ENCODE measurements at places on chromosomes 7 and 10. TPM values are rescaled to one million over a fixed set of nuclear protein-coding genes. Genes with fewer than 3 reads are reported as not detected.

GRCh38 chr7:85659364-85659763 lies 472.5 kb upstream of the SEMA3D start:
- DNase-seq = no peak
- no peaks in the 10 kb centered on the region for H3K27me3 ChIP-seq
- no peaks in the 10 kb centered on the region for H3K4me1 ChIP-seq
- no peak overlapping the region for H3K27ac ChIP-seq
- no peak overlapping the region for H3K4me3 ChIP-seq

DNA sequence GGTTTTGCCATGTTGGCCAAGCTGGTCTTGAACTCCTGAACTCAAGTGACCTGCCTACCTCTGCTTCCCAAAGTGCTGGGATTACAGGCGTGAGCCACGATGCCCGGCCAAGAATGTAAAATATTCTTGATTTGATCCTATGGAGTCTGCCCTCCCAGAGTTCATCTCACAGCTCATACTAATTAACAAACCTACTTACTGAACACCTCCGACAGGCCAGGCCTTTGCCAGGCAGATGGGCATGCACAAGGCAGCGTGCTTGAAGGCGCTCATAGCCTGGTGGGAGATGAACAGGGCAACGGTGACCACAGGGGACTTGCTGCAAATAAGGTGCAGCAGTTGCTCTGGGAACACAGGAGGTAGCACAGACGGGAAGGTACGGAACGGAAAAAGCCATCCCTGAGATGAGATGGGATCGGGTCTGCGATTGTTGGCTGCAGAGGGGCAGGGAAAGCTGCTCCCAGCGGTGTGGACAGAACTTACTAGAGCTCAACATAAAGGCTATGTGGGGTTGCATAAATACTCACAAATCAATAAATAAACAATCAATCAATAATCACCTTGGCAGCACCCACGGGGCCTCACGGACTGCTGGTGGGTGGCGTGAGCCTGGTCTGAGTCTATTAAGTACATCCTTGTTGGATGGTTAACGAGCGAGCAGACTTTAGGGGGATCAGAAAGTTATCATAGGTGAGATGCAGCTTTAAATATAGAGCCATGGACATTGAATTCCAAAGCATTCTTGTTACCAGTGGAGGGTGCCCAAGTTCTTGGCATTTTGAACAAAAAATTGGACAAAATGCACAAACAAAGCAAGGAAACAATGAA lies 4.7 kb downstream of the ACBD7 start:
- DNase-seq = no peak
- H3K4me3 ChIP-seq = no peak overlapping the region
- H3K4me1 ChIP-seq = no peaks in the 10 kb centered on the region
- H3K27me3 ChIP-seq = no peaks in the 10 kb centered on the region

DNA sequence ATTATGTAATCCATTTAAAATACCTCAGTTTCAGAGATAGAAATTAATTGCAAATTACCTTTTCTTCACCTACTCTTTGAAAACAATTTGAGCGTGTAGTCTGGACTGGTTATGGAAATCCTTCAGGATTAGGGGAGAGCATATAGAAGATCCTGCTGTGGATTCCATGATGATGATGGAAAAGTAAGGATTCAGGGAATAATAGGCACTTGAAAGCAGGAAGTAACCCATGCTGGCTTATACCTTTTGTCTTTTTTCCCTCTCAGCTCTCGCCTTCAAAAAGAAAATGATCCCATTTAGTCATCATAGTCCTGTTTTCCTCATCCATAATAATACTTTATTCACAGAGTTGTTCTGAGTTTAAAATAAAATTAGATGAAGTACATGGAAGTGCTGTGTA lies 4.4 kb downstream of the HBP1 start:
- peaks cover 1% of the 10 kb centered on the region for H3K36me3 ChIP-seq
- H3K4me3 ChIP-seq = peak overlapping the region; percentile 23
- peak overlapping the region; percentile 37 for H3K27ac ChIP-seq
- peaks cover 27% of the 10 kb centered on the region for H3K4me1 ChIP-seq
- no peaks in the 10 kb centered on the region for H3K27me3 ChIP-seq

- no peak for DNase-seq
- no peak overlapping the region for H3K4me3 ChIP-seq
- peaks cover 33% of the 10 kb centered on the region for H3K36me3 ChIP-seq
These were observed 70.6 kb downstream of the MLLT10 start for GRCh38 chr10:21604651-21605050.

DNA sequence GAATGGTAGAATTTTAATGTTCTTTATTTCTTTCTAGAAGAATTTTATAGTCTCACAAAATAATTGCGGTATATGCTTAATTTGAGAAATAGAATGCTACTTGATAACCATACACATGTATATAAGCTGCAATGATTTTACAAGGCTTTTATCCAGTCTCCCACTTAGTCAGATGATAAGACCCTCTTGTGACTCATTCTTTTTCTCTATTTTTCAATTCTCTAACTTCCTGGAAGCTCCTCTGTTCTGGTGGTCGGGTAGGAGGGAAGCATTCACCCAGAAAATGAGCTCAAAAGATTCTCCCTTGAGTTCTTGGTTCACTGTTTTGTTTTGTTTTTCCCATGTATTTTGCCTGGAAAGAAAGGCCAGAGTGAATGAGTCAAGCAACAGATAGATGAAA lies 546.6 kb downstream of the INHBA start:
- H3K36me3 ChIP-seq = no peaks in the 10 kb centered on the region
- no peaks in the 10 kb centered on the region for H3K4me1 ChIP-seq
- H3K27ac ChIP-seq = no peak overlapping the region
- H3K27me3 ChIP-seq = no peaks in the 10 kb centered on the region

DNA sequence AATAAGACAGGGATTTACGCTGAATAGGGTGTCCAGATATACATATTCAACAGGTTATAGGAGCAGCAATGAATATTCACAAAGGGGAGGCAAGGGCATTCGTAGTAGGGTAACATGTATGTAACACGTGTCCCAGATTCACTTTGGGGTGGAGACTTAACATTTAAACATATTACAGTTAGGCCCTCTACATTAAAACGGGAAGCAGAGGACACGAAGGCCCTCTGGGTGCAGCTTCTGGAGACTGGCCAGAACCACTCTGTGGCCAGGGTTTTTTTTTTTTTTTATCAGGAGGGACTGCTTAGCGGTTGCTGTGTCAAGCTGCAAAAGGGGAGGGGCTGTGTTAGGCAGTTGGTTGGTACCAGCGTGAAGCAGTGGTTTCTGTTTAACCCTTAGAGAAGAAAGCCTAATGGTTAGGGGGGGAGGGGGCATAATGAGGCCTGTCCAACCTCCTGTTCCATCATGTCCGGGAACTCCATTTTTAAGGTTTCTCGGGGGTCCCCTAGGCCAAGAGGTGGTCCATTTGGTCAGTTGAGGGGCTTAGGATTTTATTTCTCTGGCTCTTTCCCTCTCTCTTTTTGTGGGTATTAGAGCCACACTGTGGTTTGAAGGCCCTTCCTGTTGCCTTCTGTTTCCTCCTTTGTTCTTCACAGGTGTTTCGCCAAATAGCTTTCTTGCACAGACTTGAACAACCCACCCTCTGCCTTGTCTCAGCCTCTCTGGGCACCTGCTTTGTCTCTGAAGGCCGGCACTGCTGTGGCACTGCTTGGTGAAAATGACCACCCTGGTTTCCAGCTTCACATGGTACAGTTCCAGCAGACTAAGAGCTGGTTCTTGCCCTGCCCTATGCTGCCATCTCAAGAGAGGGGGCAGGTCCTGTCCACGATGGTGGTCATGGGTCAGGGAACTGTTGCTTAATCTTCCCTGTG lies 26.4 kb downstream of the PRF1 start:
- H3K4me3 ChIP-seq = peak overlapping the region; percentile 69
- peaks cover 5% of the 10 kb centered on the region for H3K27me3 ChIP-seq
- no peaks in the 10 kb centered on the region for H3K36me3 ChIP-seq
- H3K27ac ChIP-seq = peak overlapping the region; percentile 74
- DNase-seq = no peak

GRCh38 chr7:126805351-126805750 lies 447.4 kb downstream of the GRM8 start:
- DNase-seq = no peak
- H3K4me3 ChIP-seq = no peak overlapping the region
- H3K27ac ChIP-seq = no peak overlapping the region
- no peaks in the 10 kb centered on the region for H3K4me1 ChIP-seq
- no peaks in the 10 kb centered on the region for H3K36me3 ChIP-seq
- H3K27me3 ChIP-seq = no peaks in the 10 kb centered on the region

Gene UPK3BL2
- 20.7 TPM for total RNA-seq

Gene TRPV6
- total RNA-seq = not detected

DNA sequence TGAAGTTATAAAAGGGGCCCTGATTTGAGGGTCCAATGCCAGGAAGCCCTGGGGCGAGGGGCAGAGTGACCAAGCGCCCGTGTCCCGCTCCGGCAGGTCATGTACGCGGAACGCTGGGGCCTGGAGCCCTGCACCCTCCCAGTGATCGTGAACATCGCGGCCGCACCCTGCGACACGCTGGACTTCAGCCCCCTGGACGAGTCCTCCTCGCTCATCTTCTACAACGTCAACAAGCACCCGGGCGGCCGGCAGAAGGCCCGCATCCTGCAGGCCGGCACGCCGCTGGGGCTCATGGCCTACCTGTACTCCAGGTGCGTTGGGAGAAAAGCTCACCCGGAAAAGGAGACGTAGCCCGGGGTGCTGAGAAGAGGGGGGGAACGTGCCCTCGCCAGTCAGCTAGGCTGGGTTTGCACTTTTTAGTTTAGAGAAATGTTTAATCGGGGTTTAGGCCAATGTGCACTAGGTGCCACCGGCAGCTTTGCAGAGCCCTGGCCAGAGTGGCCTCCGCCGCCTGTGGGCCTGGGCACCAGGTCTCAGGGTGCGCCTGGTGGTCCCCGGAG lies 22.9 kb upstream of the UTF1 start:
- no peak for DNase-seq
- no peaks in the 10 kb centered on the region for H3K36me3 ChIP-seq

Gene SDK1
- 0.20 TPM for total RNA-seq

- no peaks in the 10 kb centered on the region for H3K36me3 ChIP-seq
- H3K27me3 ChIP-seq = peaks cover 11% of the 10 kb centered on the region
- H3K4me1 ChIP-seq = no peaks in the 10 kb centered on the region
- no peak for DNase-seq
- no peak overlapping the region for H3K4me3 ChIP-seq
These were observed 67.7 kb upstream of the TMEM72 start for GRCh38 chr10:44843484-44843883.

- H3K27me3 ChIP-seq = peaks cover 1% of the 10 kb centered on the region
- no peak overlapping the region for H3K4me3 ChIP-seq
- H3K27ac ChIP-seq = no peak overlapping the region
These were observed 60.4 kb upstream of the CACNB2 start for GRCh38 chr10:18079665-18080295.

- DNase-seq = no peak
- peak overlapping the region; percentile 63 for H3K27ac ChIP-seq
- H3K4me3 ChIP-seq = peak overlapping the region; percentile 32
- H3K4me1 ChIP-seq = peaks cover 35% of the 10 kb centered on the region
- H3K27me3 ChIP-seq = no peaks in the 10 kb centered on the region
These were observed 5.2 kb downstream of the FAM133B start for GRCh38 chr7:92584953-92585352.

- DNase-seq = no peak
- H3K4me1 ChIP-seq = no peaks in the 10 kb centered on the region
- H3K27me3 ChIP-seq = no peaks in the 10 kb centered on the region
- H3K36me3 ChIP-seq = no peaks in the 10 kb centered on the region
These were observed 54.3 kb downstream of the INSYN2A start for GRCh38 chr10:127142136-127142535.

DNA sequence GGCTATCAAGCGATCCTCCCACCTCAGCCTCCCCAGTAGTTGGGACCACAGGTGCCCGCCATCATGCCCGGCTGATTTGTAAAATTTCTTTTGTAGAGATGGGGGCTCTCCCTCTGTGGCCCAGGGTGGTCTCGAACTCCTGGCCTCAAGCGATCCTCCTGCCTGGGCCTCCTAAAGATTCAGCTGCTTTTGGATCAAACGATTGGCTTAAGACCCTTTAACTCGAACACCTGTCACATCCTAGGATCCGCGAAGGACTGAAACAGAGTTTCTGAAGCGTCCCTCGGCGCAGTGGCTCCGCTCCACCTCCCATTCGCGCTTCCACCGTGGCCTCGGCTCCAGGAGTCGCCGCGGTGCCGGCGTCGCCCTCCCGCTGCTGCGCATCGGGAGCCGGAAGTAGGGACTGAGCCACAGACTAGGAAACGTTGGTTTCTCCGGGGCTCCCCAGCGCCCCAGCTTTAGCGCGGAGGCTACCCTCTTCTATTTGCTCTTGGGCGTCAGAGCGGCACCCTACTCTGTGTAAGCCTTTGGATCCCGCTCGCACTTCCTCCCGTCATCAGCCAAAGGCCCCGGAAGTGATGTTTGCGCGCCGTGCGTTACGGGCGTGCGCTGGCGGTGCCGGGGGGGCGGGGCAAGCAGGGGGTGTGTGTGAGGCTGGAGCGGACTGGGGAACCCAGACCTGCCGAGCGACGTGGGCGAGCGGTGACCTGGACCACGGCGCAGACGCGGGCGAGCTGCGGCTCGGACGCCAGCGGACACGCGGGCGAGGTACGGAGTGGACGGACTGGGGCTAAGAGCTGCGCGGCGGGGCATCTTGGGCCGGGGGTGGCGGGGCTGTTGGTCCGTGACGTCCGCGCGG lies 53.0 kb downstream of the KCTD7 start:
- H3K4me1 ChIP-seq = peaks cover 15% of the 10 kb centered on the region
- no peaks in the 10 kb centered on the region for H3K27me3 ChIP-seq
- DNase-seq = peak; percentile 98
- H3K36me3 ChIP-seq = peaks cover 5% of the 10 kb centered on the region
- H3K4me3 ChIP-seq = peak overlapping the region; percentile 88

GRCh38 chr7:3893151-3893788 lies 592.2 kb downstream of the SDK1 start:
- DNase-seq = no peak
- no peak overlapping the region for H3K27ac ChIP-seq
- H3K4me1 ChIP-seq = no peaks in the 10 kb centered on the region
- no peaks in the 10 kb centered on the region for H3K36me3 ChIP-seq

Gene PFKP
- total RNA-seq = 193 TPM

DNA sequence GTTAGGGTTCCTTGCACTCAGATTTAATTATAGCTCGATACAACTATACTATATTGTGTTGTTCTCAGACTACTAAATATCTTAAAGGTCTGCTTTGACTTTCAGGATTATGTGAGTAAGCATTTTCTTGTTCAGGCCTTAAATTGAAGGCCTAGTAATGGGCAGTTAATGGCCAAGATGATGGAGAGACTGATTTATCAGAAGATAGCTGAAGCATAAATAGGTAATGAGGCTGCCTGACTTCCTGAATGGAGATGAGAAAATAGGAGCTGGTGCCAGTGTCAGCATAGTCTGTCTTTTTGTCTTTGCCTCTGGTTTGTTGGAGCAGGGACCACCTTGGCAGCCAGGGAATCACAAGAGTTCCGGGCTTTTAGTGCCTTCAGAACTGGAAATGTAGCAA lies 32.2 kb downstream of the ADAM22 start:
- H3K4me3 ChIP-seq = no peak overlapping the region
- DNase-seq = no peak
- H3K36me3 ChIP-seq = peaks cover 3% of the 10 kb centered on the region
- H3K4me1 ChIP-seq = no peaks in the 10 kb centered on the region
- no peaks in the 10 kb centered on the region for H3K27me3 ChIP-seq

GRCh38 chr7:87398446-87398845 lies 53.0 kb downstream of the CROT start:
- H3K4me1 ChIP-seq = no peaks in the 10 kb centered on the region
- H3K36me3 ChIP-seq = peaks cover 16% of the 10 kb centered on the region
- H3K27ac ChIP-seq = no peak overlapping the region
- H3K4me3 ChIP-seq = no peak overlapping the region
- DNase-seq = no peak

GRCh38 chr7:117803476-117803875 lies 69.8 kb downstream of the CTTNBP2 start:
- H3K27ac ChIP-seq = no peak overlapping the region
- H3K36me3 ChIP-seq = no peaks in the 10 kb centered on the region
- H3K27me3 ChIP-seq = no peaks in the 10 kb centered on the region
- no peaks in the 10 kb centered on the region for H3K4me1 ChIP-seq
